ENCODE measurements at places on chromosomes 7 and 10. TPM values are rescaled to one million over a fixed set of nuclear protein-coding genes. Genes with fewer than 3 reads are reported as not detected.
A peak's percentile ranks its signal among the peaks of the same experiment; 100 is the strongest.

Gene KCNK18
- total RNA-seq, result not detected

Gene GNAT3
- not detected for total RNA-seq

Gene EGFR
- total RNA-seq, result 234 TPM

Gene NAPEPLD
- 5.6 TPM for total RNA-seq

Gene FEZF1
- total RNA-seq, result not detected

Gene INPP5A
- 31.2 TPM for total RNA-seq

- peak; percentile 90 for DNase-seq
These were observed 1.4 kb upstream of the UFSP1 start for GRCh38 chr7:100890653-100891567.

DNA sequence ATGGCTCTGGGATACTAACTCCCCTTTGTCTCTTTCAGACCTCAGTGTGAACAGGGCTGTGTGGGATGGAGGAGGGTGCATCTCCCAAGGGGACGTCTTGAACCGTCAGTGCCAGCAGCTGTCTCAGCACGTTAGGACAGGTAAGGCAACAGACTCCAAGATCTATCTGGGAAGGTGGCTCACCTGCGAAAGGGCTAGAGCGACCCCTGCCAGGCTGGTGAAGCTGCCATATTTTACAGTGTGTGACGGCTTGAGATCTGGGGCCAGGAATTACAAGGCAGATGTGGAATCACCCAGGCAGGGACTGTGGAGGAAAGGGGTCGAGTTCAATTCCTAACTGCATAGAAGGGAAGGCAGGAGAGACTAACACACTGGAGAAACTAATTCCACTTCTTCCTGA lies 11.2 kb downstream of the MUC17 start:
- no peak for DNase-seq

GRCh38 chr10:21285742-21286331 lies 239.6 kb downstream of the SKIDA1 start:
- no peak for DNase-seq

- no peak for DNase-seq
These were observed 38.0 kb downstream of the INPP5A start for GRCh38 chr10:132575320-132576201.

- peak; percentile 81 for DNase-seq
These were observed 56.7 kb upstream of the EBF3 start for GRCh38 chr10:130020651-130021382.

DNA sequence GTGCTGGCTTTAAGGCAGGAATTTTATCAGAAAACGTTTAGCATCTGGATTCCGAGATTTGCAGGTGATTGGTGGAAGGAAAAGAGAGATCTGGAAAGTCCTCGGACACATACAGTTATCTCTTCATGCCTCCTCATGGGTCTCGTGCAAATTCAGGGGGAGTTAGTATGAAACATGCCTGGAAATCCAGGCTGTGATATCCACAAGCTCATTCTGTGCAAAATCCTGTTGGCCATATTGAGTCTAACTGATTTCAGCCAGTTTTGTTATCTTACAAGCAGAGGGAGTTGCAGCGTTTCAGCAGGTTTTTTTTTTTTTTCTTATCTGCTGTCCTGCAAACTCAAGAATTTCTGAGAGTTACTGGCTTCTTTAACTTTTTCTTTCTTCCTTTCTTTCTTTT lies 411.5 kb downstream of the GALNT17 start:
- no peak for DNase-seq

- no peak for DNase-seq
These were observed 4.9 kb upstream of the UPK3B start for GRCh38 chr7:76505168-76506080.

DNA sequence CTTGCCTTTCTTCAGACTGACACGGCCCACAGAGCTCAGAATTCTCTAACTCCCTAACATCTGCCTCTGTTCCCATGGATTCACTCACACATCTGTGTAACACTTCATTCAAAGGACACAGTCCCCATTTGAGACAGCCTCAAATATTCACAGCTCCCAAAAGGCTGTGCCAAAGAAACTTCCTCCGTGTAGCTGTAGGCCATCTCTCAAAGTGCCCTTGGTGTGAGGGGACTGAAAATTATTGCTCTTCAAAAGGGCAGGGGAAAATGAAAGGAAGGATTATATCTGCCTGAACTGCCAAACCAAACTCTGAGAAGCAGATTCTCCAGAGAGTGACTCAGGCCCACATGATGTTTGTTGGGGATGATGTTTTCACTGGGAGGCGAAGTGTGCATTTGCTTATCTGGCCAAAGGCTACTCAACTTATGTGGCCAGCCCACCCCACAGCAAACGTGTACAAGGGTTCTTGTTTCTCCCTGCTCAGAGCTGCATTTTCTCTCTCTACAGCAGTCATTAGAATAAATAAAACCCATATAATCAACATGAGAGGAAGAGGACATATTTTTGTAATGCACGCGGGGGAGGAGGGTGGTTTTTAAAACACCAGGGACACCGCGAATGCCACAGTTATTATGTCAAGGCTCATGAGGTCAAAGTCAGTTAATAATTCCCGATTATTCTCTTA lies 302.4 kb upstream of the NFE2L3 start:
- DNase-seq, result peak; percentile 86

- no peak for DNase-seq
These were observed 305.1 kb downstream of the DNAJB6 start for GRCh38 chr7:157641866-157642265.

GRCh38 chr10:49314806-49315205 lies 15.8 kb downstream of the C10orf71 start:
- DNase-seq, result peak; percentile 32

DNA sequence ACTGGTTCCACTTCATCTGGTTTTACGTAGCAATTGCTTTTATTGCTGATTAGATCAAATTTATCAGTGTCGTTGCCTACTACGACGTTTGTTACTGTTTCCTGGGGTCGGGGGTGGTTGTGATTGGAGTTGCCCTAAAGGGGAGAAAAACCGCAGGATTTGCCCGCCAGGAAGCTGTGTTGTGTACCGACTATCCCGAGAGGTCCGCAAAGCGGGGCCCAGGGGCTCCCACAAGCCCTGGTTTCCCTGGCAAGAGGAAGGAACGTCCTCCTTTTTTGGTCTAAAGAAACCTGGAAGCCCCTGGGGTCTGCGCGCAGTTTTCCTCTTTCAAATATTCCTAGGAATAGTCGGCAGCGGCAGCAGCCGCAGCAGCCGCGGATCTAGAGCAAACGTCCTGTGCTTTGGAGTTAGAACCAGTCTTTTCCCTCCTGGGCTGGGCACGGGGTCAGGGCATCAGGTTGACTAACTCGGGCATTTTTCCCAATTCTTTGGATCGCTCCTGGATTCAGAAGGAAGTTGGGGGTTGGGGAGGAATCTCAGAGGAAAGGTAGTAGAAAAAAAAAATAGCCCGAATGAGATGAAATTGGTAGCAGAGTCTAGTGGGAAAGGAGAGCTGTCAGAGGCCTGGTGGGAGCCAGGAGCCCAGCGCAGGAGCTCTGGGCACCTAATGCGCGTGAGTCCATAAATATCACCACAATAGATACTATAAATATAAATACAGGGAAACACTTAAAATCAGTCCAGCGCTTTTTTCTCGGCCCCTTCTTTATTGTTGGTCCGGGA lies 4.6 kb downstream of the VAX1 start:
- no peak for DNase-seq

- DNase-seq, result no peak
These were observed 99.7 kb downstream of the ELMO1 start for GRCh38 chr7:37348982-37349381.

DNA sequence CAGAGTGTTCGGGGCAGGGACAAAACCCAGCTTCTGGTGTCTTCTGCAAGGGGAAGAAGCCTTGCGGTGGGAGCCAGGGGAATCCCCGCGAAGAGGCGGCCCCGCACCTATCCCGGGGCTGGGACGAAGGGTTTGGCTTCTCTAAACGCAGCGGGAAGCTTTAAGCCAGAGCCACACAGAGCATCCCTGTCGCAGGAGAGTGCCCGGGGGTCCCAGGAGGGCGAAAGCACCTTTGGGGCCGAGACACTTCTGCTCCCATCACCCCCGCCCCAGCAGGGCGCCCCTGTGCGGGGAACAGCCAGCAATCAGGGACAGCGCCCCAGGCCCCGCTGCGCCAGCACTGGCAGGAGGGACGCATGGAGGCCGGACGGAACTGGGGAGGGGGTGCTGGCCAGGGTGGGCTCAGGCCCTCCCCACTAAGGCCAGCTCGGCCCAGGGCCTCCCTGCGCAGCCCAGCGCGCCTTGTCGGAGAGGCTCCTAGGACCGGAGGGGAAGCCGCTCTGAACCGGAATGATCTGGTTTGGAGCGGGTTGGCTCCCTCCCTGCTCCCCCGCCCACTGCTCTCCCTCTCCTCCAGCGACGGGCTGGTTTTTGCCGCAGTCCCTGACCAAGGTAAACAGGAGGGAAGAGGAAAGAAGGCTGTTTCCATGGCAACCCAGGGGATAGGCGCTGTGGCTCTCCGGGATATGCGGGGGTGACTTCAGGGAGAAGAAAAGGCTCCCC lies 63.9 kb downstream of the TMEM209 start:
- DNase-seq, result peak; percentile 63

DNA sequence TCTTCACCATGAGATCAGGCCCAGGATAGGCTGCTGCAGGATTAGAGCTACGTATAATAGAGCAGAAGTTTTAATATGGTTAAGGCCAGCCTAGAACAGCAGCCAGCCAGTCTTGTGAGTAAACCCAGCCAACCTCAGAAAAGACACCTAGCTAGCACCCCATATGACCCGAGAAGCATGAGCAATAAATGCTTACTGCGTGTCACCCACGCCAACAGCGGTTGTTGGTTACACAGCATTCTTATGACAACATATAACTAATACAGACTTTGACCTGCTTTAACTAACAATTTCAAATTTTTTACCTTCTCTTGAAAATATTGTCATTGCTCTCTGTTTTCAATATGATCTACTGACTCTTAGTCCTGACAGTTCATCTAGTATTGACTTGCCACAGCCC lies 105.7 kb downstream of the HBP1 start:
- DNase-seq, result no peak

GRCh38 chr10:12729885-12730284 lies 271.6 kb downstream of the CCDC3 start:
- no peak for DNase-seq

All from lower leg skin (tissue), 4 donors.